H7 (cell line): ENCODE measurements at places on chromosomes 11 and 22. TPM values are rescaled to one million over a fixed set of nuclear protein-coding genes. Genes with fewer than 3 reads are reported as not detected.

The ADAMTS8 gene
- total RNA-seq: 1.6 TPM in 2 replicates

The APOBEC3B gene
- total RNA-seq: 4.4 and 6.5 TPM in 2 replicates

The CFAP300 gene
- total RNA-seq: 0.35 and 1.7 TPM in 2 replicates

The FOLR1 gene
- 0.41 and 1.3 TPM in 2 replicates for total RNA-seq

The JAM3 gene
- total RNA-seq: 34.4 and 40.8 TPM in 2 replicates

DNA sequence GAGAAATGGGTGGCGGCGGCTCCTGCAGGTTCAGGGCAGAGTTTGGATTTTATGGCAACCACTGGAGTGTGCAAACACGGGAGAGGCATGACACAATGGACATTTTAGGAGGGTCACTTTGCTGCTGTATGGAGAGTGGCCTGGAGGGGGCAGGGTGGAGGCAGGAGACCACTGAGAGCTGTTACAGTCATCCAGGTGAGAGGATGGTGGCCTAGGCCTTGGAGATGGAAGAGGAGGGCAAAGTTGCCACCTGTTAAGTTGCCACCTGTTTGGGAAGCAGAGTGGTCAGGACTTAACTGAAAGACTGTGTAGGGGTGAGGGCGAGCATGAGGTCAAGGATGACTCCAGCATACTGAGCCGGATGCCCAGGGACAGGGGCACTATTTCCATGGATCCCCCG lies 2.3 kb upstream of the RAD9A start:
- DNase-seq: peak; percentile 91

- DNase-seq: no peak
Observed at GRCh38 chr11:32420937-32421901, 14.1 kb downstream of the WT1 start.

- no peak for DNase-seq
Observed at GRCh38 chr22:19358195-19358594, 66.7 kb upstream of the CLTCL1 start.

DNA sequence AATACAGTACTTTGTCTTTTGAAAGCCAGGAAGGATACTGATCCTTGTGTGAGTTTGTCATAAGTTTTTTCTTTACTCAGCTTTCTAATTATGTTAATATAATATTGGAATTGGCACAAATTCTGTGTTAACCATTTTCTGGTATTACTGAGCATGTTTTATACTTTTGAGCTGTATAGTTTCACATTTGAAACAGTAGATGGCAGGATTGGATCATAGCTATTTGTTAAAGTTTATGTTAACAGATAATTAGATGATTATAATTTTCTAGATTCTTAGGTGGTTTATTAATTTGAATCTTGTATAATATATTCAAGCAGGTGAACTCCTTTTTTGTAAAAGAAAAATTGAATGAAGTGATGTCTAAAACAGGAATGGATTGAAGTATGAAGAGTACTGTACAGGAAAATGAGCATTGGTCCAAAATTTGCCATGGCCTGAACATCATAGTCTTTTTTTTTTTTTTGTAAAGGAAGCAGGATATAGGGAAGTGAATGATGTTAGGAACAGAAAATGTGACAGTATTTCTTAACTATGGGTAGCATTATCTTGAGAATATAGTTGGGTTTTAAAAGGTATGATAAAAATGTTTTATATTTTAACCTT lies 102.0 kb downstream of the CYP2R1 start:
- DNase-seq: no peak

DNA sequence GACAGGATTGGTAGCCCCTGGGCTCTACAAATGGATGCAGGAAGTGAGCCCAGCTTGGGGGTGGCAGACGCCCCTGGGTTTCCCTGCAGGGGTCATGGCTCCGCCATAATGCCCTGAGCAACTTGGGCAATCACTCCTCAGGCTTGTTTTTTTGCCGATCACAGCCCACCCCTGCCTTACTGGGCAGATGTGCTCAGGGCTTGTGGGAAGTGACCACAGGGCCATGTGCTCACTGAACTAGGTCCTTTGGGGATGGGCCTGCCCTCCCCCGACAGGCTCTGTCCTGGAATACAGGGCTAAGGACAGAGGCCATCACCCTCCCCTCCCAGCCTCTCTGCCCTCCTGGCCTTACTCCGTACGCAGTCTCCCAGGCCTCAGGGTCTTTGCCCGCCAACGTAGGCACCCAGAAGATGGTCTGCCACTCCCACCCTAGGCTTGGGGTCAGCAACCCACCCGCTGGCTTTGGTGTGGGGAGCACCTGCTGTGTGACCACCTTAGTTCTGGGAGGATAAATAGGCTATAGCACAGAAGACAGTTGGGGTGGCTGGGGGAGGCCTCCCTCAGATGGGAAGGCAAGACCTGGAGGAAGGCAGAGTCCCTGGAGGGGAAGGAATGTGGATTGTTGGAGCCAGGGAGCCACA lies 3.8 kb downstream of the RPLP2 start:
- no peak for DNase-seq

- DNase-seq: peak; percentile 22
Observed at GRCh38 chr11:15379483-15379882, 264.8 kb downstream of the INSC start.

GRCh38 chr11:87917111-87917510 lies 258.1 kb downstream of the RAB38 start:
- DNase-seq: no peak

DNA sequence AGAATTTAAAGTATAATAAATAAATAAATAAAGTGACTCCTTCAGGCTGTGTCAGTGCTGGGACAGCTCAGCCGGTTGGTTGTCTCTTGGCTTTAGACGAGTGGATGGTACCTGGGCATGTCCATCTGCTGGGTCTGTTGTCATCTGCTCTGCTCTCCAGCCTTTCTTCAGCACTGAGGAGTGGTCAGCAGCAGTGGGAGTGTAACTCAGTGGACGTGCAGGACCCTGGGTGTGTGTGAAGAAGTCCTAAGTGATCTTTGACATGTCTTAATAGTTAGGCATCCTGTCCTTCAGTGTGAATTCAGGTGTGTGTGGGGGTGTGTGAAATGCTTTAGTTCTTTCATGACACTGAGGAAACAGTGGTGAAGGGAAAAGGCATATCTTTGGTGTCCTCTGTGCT lies 24.3 kb downstream of the AMOTL1 start:
- no peak for DNase-seq

GRCh38 chr11:1701091-1701807 lies 4.3 kb downstream of the KRTAP5-6 start:
- DNase-seq: peak; percentile 61

- DNase-seq: no peak
Observed at GRCh38 chr11:90414221-90414620, 191.4 kb upstream of the CHORDC1 start.
